ENCODE measurements at places on chromosomes 5 and 9. TPM values are rescaled to one million over a fixed set of nuclear protein-coding genes. Genes with fewer than 3 reads are reported as not detected.

NIM1K gene
- total RNA-seq, result 0.22 TPM

SLC24A2 gene
- total RNA-seq, result not detected

PCDHB4 gene
- total RNA-seq, result 1.7 TPM

FGF10 gene
- total RNA-seq, result 1.6 TPM

IL17B gene
- not detected for total RNA-seq

BTNL8 gene
- not detected for total RNA-seq

MTX3 gene
- total RNA-seq, result 8.2 TPM

ALDH1A1 gene
- 19.8 TPM for total RNA-seq

C5orf58 gene
- total RNA-seq, result 0.65 TPM

RAPGEF6 gene
- 8.2 TPM for total RNA-seq

BARHL1 gene
- not detected for total RNA-seq

PAEP gene
- not detected for total RNA-seq

- DNase-seq, result no peak
Measured at GRCh38 chr9:116165912-116166311, 12.3 kb downstream of the PAPPA start.

DNA sequence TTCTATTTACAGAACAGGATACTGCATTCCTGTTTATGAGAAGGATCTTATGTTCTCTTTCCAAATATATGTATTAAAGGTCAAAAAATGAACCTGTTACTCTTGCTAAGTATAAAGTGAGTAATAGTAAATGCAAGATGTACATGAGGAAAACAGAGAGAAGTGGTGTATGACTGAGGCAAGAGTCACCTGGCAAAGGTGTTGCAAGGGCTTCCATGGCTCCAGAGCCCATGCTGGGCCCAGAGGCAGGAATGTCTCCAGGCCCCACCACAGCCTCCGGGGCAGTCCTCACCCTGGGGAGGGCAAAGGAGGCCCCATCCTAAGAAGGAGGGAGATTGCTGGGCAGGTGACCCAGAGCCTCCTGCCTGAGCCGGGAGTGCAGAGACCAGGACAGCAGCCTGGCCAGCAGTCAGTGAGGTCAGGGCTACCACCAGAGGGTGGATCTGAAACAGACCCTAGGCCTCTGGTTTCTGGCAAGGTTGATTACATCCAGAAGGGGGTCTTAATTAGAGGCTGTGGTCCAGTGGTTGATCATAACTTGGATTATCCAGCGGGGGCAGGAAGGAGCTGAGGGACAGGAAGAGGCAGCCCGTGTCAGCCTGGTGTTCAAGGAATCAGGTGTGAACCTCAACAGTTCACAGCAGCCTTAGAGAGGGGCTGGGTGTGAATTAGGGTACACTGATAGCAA is 57.3 kb upstream of the CPLX2 start:
- DNase-seq, result no peak

DNA sequence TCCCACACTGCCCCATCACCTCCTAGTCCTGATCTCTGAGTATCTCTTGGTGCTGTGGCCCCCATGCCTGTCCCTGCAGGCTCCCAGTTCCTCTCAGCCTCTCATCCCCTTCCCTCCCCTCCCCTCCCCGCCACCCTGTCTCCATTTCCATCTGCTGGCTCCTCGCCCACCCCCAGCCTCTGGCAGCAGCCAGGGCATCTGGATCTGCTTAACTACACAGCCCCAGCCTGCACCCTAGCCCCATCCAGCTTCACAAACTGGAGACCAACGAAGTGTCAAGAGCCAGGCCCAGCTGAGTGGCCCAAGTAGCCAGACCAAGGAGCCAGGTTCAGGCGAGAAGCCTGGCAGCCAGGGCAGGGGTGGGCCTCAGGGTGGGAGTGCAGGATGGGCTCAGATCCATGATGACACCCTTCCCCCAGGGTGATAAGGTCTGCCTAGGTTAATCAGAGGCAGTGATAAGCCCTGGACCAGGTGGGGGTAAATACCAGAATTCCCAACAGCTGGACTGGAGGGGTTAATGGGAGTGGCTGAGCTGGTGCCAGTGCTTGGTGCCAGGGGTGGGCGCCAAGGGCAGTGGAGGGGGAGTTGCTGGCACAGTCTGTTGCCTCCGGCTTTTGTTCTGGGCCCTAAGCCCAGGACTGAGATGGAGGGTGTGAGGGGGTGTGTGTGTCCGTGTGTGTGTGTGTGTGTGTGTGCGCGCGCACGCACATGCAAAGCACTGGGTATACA is 2.5 kb downstream of the IL11RA start:
- peak; percentile 87 for DNase-seq

GRCh38 chr9:135743546-135744332 is 41.8 kb downstream of the KCNT1 start:
- peak; percentile 76 for DNase-seq

DNA sequence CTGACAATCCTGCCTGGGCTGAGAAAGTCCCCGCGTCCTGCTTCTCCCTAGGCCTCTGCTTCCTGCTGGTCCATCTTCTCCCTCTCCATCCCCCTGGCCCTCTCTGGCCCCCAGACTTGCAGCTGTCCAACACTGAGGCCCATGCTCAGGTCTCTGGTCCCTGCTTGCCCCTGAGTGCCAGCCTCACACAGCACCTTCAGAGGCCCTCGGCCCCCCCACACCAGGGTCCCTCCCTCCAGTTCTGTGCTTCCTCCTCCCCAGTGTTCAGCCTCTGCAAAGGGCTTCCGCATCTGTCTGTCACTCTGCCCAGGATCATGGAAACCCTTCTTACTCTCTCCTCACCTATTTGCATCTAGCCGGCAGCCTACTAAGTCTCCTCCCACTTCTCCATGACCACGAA is 62.4 kb upstream of the CTSL start:
- no peak for DNase-seq

DNA sequence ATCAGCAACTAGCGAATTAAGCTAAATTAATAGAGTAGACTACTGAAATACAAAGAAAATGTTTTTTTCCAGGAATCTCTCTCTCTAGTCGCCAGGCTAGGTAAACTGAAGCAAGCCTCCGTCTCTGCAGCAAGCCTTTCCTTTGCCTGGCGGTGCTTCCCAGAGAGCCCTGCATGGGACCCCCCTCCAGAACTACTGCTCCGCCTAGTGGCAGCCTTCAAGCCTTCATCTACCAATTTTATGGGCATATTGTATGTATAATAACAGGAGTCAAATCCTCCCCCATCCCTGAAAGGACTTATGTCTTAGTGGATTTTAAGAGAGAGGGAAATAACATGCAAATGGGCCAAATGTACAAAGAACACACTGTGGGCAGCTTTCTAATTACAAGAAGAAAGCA is 241.9 kb downstream of the SAXO1 start:
- no peak for DNase-seq

DNA sequence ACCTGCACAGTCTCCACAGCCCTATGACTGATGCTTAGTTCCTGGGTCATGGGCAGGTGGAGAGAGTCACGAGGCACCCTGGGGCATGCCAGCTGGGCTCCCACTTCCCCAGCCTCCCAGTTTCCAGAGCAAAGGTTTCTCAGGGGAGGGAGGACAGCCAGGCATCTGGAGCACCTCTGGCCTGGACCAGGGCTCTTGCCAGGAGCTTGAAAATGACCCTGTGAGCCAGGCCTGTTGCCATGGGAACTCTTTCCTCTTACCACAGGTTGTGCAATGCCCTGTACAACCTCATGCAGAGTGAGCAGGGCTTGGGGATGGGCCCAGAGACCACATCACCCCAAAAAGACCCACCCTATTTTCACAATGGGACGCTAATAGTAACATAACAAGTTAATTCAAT is 113.1 kb downstream of the PSD2 start:
- peak; percentile 56 for DNase-seq

DNA sequence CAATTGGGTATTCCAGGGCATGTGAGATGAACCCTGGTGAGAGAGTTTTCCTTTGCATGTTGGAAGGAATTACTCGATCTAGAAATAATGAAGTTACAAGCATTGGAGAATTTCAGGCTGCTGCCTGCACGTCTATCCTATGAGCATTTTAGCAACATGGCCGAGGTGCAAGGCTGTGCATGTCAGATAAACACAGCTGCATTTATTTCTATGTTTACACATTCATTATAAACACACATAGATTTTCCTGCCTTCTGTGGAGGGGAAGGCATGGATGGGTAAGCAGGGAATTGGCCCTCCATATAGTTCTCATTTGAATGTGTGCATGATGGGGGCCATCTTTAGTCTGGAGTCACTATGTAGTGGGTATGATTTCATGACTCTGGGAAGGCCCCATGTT is 42.3 kb downstream of the AOPEP start:
- DNase-seq, result no peak

- no peak for DNase-seq
Measured at GRCh38 chr5:42494414-42494813, 71.2 kb downstream of the GHR start.

DNA sequence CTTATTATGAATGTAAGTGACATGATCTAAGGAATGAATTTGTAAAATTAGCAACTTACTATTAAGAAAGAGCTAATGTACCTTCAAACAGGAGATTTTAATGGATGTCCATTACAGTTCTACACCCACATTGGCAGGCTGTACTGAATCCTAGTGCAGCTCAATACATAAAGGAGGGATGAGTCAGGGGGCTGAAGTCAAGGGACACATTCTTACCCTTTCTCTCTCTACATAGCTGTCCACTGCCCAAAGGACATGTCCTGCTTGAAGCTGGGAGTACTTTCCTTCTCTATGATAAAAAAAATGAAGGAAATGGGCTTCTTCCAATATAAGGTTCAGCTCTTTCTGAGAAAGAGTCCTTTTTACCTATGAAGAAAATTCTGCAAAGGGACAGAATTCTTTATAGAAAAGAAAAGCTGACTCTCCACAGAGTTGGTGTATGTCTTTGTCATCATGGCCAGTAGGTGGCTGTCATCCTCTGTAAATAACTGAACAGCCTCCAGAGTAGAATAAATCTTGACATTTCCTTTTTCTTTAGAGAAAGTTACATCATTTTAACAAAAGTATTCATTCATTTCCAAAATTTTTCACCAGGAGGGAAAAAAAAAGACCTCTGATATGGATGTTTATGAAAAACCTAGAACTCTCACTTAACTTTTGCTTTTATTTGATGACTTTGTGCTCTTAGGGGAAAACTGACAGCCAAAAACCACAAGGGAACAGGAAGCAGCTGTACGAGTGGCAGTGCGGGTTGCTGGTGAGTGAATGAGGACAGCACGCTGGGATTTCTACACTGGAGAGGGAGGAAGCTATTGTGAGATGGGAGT is 13.1 kb upstream of the IFNA14 start:
- peak; percentile 55 for DNase-seq

- DNase-seq, result no peak
Measured at GRCh38 chr5:137148655-137149054, 350.5 kb downstream of the SPOCK1 start.

DNA sequence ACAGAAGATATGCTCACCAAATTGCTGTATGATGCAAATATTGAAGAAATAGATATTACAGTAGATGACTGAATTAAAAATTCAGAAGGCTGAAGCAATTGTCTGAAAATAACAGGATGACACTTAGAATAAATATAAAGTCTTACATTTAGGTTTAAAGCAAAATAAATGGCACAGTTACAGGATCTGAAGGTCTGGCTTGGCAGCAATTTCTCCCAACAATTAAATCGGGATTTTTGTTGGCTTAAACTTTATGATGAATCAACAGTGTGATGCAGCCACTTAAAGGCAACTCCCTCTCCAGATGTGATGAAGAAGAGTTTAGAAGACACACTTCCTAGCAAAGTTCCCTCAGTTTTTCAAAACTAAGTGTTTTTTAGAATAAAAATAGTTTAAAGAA is 80.5 kb downstream of the NREP start:
- DNase-seq, result no peak

GRCh38 chr5:141663506-141663905 is 12.3 kb upstream of the FCHSD1 start:
- no peak for DNase-seq

DNA sequence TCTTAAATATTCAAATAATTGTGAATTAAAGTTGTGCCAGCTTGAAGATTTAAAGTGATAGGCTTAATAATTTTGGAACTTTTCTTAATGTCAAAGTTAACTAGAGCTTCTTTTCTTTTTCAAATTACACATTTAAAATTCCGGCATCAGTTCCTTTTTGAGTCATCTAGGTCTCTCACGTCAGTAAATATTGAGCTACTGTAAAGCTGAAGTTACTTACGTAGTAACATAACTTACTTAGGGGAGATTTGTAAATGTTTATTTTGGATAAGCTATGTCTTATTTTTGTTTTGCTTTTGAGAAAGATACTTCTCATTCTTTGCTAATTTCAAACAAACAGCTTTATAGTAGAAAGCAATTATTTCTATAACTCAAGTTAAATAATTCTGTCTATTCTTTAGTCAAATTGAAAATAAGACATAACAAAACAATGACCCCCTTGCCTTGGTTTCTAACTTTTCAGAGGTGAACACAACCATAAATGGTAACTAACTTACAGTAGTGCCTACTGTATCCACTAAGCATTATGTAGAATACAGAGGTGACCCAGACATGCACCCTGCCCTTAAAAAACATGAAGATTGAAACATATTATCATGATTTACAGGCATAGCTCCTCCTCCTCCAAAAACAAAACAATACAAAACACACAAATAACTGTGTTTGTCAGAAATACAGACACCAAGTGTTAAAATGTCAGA is 29.8 kb downstream of the CD274 start:
- DNase-seq, result no peak

DNA sequence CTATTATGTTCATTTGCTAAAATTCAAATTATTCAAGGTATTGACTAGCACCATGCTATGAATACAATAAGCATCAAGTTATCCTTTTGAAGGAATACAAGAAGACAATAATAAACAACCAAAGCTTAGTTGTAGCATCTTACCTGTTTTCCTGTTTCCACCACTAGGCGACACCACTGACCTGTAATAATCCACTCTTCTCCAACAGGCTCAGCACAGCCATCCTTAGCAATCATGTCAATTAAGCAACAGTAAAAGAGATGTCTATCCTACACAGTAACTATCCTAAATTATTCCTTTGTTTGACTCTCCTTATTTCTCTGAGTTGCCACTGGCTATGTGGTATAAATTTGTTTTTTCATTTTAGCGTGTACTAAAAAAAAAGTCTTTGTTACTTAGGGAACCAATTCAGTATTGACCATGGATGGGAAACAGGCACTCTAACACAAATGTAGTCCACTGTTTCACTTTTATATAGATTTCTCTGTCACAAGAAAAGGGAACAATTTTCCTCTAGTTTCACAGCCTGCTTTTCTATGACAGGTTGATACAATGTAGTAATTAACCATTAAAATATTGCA is 46.2 kb downstream of the PCA3 start:
- DNase-seq, result no peak

GRCh38 chr9:109331353-109331752 is 10.5 kb upstream of the EPB41L4B start:
- DNase-seq, result peak; percentile 63

GRCh38 chr9:107688728-107689127 is 199.2 kb upstream of the KLF4 start:
- DNase-seq, result no peak

- peak; percentile 4 for DNase-seq
Measured at GRCh38 chr5:134098690-134099089, 15.8 kb upstream of the TCF7 start.

Measured in Right ventricle myocardium superior (tissue), 1 donor.